ENCODE measurements at places on chromosomes 7 and 10. TPM values are rescaled to one million over a fixed set of nuclear protein-coding genes. Genes with fewer than 3 reads are reported as not detected.
A peak's percentile ranks its signal among the peaks of the same experiment; 100 is the strongest.

LAMB1 gene
- total RNA-seq, result 236 TPM

BAIAP2L1 gene
- 89.4 TPM for total RNA-seq

DNA sequence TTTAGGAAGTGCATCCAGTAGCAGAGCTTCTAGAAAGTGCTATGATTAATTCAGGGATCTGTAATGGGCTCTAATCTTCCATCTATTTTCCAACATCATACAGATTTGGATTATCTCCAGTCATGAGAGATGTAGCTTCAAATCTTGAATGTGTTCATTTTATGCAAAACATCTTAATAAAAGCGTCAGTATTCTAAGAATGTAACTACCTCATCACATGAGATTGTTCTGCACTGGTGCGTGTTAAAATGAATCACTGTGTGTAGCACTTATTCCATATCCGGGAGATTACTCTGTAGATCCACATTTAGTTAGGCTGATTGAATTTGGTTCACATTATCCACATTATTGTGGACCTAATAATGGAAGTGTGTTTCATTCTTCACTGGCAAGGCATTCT, 344.9 kb upstream of the CHRM2 start:
- no peak for DNase-seq

UNCX gene
- not detected for total RNA-seq

DNA sequence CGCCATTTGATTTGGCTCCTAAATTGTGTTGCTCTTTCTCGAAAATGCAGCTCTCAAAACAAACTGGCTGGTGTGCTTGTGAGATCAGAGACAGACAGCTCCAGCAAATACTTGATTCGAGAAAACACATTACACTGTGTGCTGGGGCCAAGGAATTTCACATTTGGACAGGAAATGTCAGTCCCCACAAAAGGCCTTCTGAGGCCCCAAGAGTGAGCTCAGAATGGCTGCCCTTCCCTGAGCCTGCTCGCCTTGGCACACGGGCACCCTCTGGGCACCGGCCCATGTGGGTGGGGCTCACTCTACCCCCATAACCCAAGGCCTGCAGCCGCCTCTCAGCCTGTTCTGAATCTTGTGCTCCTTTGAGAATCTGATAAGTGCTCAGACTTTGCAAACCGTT, 13.9 kb upstream of the HSPA12A start:
- DNase-seq, result no peak

GRCh38 chr7:80018941-80019808, 115.5 kb upstream of the GNAI1 start:
- DNase-seq, result no peak

GRCh38 chr10:78296785-78297184, 263.1 kb downstream of the RPS24 start:
- no peak for DNase-seq

CPA4 gene
- total RNA-seq, result 9.8 TPM

DNA sequence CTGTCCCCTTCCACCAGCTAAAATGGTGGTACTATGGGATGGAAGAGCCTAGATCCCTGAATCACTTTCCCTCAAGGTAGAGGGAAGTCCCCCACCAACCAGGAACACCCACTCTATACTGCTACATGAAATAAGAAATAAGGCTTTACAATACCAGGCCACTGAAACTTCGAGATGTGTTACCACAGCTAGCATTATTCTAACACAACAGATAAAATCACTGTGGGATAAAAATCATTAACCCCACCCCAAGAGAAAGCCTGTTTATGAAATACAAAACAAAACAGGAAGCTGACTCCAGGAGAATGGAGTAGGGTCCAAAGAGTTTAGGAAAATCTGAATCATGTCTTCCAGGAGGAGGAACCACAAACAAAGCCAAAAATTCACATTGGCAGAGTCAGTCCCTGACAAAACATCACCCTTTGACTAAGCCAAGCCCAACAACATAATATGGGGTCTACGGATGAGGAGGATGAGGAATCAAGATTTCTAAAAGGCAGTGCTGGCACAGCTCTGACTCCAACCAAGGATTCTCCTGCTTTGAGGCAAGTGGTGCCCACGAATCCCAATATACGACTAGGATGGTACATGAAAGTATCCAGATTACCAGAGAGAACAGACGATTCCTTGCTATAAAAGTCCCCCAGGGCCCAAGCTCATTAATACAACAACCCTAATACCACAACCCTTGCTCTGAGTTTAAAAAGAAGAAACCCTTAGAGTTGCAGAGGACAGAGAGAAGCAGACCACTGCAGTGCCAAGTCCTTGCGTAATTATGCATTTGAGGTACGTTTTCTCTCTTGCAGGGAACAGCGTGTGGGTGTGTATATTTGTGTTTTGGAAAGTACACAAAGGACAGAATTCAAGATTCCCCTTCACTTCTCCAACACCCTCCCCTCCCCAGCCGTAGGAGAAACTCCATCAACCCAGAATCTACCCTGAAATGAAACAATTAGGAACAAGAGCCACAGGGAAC, 23.7 kb downstream of the XPNPEP1 start:
- no peak for DNase-seq

DNA sequence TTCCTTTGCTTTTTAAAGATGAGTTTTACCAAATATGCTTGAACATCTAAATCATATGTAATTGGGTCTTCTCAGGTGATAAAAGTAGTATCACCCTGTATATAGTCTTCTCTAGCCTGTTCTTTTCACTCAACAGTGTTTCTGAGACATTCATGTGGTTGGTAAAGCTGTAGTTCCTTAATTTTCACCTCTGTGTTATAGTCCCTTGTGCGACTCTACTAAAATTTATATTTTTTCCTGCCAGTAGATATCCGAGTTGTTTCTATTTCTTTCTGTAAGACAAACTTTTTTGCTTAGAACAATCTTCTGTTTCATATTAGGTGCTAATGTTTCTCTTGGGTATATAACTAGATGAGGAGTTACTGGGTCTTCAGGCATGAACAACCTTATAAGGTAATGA, 35.6 kb downstream of the SYPL1 start:
- DNase-seq, result no peak

ZNF22 gene
- 22.4 TPM for total RNA-seq

DNA sequence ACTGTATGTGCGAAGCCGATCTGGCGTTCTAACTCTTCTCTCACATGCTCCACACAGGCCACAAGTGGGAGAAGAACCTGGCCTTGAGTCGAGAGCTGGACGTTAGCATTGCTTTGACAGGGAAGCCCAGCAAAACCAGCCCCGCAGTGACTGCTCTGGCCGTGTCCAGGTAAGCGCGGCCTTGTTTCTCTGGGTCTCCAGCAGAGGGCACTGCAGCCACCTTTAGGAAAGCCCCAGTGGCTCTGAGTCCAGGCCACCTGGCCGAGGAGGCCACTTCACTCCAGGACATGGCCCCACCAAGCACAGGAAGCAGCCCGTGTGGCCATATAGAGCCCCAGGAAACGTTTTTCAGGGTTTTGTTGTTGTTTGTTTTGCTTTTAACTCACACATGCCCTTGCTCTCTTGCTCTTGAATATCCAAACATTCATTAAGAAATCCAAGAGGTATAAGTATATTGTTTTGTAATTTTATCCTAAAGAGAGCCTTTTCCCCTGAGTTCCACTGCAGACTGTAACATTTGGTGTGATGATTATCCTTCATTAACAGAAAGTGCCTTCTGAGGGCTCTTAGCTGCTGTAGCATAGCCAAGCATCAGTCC, 41.8 kb upstream of the LRRC18 start:
- peak; percentile 55 for DNase-seq

NUTM2B gene
- 1.3 TPM for total RNA-seq

PIK3AP1 gene
- 1.7 TPM for total RNA-seq

COBL gene
- 49.4 TPM for total RNA-seq

DNA sequence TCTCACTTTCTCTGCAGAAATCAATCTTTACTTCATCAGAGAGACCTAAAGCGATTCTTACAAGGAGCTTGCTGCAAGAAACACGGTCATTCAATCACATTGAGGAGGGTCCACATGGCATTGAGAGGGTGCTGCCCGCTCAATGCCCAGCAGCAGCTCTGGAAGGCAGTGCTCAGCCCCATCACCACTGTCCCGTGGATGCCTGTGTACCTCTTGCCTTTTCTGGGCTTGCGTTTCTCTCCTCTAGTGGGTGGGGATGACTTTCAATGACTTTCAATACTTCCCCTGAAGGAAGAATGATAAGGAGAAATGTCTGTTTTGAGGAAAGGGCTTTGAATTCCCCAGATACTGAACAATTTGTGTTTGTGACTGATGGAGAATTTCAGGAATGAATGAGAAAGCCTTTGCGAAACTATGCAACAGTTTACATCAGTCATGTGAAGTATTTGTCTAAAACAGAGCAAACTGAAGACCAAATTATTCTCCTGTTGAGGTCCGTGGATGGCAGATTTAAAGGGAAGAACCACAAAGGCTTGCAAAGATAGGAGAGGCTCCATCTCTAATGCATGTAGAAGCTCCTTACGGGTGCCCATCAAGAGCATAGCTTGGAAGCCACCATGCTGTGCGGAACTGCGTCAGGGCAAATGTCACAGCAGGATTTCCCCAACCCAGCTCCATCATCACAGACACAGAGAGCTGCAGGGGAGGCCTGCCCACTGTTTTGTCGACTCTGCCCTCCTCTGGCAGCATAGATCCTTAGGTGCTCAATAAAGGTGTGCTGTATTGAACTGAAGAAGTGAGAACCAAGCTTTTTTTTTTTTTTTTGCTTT, 6.6 kb upstream of the ZNF22 start:
- no peak for DNase-seq

- DNase-seq, result peak; percentile 76
Measured at GRCh38 chr7:24477398-24478136, 95.7 kb upstream of the PALS2 start.

- no peak for DNase-seq
Measured at GRCh38 chr7:148265896-148266295, 324.7 kb upstream of the C7orf33 start.

HOXA2 gene
- 6.5 TPM for total RNA-seq

ZNF487 gene
- 11.8 TPM for total RNA-seq

- no peak for DNase-seq
Measured at GRCh38 chr10:16545116-16545736, 23.5 kb upstream of the C1QL3 start.

DNA sequence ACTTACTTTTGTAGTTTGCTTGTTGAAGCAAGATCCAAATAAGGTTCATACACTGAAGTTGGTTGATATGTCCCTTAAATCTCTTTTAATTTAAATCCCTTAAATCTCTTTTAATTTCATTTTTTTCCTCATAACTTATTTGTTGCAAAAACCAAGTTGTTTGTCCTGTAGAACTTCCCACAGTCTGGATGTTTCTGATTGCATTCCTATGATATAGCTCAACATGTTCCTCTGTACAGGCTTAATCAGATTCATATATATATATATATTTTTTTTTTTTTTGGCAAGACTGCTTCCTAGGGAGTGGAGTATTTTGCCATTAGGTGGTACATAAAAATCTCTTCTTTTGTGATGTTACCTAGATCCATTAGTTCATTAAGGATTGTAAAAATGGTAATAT, 174.9 kb upstream of the MKLN1 start:
- no peak for DNase-seq

DNA sequence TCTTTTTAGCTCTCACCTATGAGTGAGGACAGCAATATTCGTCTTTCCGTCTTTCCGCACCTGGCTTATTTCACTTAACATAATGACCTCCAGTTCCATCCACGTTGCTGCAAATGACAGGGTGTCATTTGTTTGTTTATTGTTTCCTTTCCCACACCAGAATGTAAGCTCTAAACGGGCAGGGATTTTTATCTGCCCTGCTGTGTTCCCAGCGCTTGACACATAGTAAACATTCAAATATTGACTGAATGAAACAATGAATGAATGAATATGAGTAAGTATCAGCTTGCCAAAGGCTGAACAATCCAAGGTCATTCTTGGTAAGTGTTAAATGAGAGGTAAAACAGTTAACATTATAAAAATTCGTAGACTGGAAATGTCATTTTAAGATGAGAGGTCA, 12.8 kb downstream of the SH3PXD2A start:
- DNase-seq, result no peak

CCDC146 gene
- total RNA-seq, result 15.9 TPM

DNA sequence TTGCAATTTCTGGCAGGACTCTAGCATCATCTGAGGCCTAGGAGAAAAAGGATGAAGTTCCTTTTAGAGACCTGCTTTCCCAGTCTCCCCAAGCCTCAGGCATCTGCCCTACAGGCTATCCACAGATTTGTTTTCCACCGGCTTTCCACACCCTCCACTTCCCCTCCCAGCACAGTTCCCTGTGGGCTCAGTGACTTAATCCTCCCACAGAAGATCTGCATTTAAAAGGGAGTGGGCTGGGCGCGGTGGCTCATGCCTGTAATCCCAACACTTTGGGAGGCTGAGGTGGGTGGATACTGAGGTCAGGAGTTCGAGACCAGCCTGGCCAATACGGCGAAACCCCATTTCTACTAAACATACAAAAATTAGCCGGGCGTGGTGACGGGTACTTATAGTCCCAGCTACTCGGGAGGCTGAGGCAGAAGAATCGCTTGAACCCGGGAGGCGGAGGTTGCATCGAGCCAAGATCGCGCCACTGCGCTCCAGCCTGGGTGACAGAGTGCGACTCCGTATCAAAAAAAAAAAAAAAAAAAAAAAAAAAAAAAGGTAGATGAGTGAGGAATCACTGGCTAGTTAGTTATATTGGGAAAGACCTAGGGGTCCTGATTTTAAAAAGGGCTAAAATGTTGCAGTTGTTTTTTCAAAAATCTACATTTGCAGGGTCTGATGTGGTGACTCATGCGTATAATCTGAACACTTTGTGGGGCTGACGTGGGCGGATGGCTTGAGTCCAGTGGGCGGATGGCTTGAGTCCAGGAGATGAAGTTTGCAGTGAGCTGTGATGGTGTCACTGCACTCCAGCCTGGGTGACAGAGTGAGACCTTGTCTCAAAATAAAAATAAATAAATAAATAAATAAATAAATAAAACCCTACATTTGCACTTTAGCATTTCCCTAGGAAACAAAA, 119.5 kb downstream of the BAMBI start:
- no peak for DNase-seq

DNA sequence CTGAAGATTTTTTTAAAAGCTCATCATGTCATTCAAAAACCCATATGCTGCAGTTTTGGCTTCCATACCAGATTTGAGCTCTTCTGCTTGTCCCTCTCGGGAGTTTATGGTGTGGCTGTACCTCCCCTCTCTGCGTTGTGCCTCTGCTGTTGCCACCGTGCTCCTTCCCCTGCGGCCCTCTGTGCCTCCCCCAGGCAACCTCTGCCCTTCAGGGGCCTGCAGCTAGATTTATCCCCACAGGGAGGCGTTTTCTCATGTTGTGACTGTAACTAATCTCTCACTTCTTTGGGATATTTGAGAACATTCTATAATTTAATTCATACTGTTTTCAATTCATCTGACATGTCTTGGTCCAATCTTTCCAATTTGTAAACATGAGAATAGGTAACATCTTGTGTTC, 52.7 kb downstream of the TASOR2 start:
- no peak for DNase-seq

GRCh38 chr10:103429647-103430046, 22.5 kb downstream of the CALHM2 start:
- DNase-seq, result no peak

GRID2IP gene
- 1.3 TPM for total RNA-seq

CDHR3 gene
- 8.7 TPM for total RNA-seq

GRCh38 chr7:69982197-69982596, 383.9 kb downstream of the AUTS2 start:
- no peak for DNase-seq

RADIL gene
- total RNA-seq, result 0.35 TPM

Measured in PC-9 (cell line).